AG04449 (cell line): ENCODE measurements at places on chromosomes 2 and 18.

DNA sequence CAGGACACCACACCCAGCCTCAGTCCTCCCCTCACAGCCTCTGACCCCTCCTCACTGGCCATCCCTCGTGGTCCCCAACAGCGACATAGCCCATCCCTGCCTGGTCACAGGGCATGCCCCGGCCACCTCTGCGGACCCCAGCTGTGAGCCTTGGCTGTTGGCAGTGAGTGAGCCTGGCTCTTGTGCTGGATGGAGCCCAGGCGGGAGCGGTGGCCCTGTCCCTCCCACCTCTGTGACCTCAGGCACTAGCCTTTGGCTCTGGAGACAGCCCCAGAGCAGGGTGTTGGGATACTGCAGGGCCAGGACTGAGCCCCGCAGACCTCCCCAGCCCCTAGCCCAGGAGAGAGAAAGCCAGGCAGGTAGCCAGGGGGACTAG is 7.9 kb downstream of the DES start:
- DNase-seq = no peak

DNA sequence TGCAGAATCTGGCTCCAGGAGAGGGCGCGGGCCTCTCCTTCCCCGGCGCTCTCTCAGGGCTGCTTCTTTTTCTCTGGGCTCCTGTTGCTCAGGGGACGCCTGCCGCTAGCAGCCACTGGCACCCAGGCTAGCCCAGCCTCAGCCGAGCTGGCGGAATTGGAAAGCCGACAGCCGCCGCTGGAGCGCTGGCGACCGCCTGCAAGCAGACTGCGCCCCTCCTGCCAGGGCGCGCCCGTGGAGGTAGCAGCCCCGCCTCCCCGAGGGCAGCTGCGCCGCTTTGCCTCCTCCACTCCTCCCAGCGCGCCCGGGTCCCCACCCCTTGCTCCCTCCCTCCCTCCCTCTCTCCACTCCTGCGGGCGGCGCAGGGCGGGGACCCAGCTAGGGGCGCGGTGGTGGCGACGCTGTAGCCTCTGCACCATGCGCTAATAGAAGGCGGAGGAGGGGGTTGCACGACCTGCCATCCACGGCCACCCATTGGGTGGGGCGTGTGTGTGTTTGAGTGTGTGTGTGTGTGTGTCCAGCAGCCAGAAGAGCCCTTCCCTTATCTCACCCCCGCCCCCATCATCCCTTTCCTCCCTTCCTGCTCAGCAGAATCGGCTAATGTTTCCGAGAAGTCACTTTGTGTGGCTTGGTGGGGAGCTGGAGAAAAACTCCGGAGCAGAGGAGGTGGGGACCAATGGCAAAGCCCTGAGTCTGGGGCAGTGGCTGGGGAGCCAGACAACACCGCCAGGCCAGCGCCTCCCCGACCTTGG is at the start of gene SCN9A:
SCN9A (minus strand) TSS at position 209 of the 752 bp plus-strand sequence. CDS start 64,188 bp downstream, outside the sequence.
- DNase-seq = no peak

DNA sequence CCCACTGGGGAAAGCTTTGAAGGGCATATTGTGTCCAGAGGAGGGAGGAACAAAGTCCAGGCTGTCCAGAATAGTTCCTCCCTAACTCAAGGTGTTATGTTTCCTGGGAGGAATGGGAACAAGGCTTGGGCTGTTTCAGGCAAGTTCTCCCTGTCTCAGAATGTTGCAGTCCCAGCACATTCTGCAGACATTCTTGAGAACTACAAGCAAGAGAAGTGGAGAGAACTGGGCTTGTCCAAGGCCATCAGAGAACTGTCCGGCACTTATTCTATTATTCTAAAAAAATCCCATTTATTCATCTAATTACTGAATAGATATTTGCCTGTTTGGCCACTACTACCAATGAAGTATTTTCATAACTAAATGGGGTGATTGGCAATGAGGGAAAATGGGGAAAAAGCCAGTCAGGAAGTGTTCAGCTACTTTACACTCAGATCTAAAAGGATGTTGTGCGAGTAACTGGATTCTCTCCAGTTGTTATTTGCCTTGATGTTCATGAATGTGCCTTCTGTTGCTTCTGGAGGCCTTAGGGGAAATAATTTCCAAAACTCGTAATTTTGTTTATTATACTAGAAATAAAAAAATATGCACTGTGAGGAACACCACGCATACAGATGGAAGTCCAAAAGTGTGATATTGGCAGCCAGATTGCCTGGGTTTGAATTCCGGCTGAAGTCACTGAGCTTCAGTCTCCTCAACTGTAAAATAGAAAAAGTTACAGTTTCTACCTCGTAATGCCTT is 300.1 kb upstream of the RND3 start:
- no peak for DNase-seq

DNA sequence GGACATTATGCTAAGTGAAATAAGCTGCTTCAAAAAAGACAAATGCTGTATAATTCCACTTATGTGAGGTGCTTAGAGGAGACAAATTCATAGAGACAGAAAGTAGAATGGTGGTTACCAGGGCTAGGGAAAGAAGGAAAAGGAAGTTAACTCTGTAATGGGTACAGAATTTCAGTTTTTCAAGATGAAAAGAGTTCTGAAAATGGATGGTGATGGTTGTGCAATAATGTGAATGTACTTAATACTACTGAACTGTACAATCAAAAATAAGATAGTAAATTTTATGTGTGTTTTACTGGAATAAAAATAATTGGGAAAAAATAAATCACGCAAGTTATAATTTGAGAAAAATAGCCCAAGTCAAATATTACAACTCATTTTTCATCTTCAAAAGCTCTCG is 27.5 kb downstream of the ARHGAP25 start:
- DNase-seq = no peak

DNA sequence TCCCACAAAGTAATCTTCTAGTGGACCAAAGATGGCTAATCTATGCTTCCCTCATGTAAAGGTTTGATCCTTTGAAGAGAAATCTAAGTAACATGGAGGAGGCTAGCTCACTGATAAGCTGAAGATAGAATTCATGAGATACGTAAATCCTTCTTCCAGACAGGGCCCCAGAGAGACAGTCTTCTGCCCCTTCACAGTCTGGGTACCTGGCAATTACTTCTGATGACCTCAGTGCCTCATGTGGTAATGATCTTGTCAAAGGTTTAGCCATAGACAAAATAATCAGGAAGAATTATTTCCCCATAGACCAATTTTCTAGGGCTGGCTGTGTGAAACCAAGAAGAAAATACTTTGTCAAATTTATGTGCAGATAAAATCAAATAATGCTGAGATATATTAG is 495.8 kb downstream of the METTL4 start:
- DNase-seq = no peak

GRCh38 chr2:157460384-157460837 is 16.5 kb upstream of the CYTIP start:
- DNase-seq = no peak

GRCh38 chr2:218962859-218963492 is 3.5 kb downstream of the CDK5R2 start:
- DNase-seq = no peak

DNA sequence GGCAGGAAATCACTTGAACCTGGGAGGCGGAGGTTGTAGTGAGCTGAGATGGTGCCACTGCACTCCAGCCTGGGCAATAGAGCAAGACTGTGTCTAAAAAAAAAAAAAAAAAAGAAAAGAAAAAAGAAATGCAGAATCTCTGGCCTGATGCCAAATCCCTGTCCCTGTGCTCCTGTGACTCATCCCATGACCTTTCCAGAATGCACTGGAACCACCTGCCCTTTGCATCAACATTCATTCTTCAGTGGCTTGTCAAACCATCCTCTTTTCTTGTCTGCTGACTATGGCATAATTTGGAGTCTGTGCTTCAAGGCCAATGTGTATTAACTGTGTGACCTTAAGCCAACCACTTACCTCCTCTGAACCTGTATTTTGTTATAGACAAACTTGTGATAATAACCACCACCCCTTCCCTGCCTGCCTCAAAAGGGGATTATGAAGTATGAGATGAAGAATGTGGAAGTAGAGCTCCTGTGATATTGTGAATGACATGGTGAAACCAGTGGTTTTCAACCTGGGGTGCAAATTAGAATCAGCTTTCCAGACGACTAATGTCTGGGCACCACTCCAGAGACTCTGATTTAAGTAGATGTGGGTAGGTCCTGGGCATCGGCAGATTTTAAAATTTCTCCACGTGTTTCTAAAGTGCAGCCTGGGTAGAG is 189.3 kb downstream of the CLIP4 start:
- no peak for DNase-seq

- DNase-seq = no peak
Measured at GRCh38 chr2:5093518-5093917, 598.7 kb upstream of the SOX11 start.

DNA sequence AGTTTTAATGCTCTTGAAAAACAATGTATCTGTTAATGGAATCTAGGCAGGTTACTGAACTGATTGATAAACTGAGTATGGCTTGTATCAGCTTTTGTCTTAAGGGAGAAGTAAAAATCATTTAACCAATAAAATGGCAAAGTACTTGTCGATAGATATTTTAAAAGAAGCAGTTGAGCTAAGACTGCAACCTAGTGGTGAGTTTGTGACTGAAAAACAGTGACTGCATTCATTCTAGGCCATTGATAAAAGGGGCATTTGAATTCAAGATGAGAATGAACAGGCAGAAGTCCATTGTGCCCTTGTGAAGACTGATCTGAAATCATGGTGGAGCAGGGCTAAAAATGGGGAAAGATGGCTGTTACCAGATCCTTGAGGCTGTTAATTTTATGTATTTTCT is 59.4 kb upstream of the MSTN start:
- no peak for DNase-seq

DNA sequence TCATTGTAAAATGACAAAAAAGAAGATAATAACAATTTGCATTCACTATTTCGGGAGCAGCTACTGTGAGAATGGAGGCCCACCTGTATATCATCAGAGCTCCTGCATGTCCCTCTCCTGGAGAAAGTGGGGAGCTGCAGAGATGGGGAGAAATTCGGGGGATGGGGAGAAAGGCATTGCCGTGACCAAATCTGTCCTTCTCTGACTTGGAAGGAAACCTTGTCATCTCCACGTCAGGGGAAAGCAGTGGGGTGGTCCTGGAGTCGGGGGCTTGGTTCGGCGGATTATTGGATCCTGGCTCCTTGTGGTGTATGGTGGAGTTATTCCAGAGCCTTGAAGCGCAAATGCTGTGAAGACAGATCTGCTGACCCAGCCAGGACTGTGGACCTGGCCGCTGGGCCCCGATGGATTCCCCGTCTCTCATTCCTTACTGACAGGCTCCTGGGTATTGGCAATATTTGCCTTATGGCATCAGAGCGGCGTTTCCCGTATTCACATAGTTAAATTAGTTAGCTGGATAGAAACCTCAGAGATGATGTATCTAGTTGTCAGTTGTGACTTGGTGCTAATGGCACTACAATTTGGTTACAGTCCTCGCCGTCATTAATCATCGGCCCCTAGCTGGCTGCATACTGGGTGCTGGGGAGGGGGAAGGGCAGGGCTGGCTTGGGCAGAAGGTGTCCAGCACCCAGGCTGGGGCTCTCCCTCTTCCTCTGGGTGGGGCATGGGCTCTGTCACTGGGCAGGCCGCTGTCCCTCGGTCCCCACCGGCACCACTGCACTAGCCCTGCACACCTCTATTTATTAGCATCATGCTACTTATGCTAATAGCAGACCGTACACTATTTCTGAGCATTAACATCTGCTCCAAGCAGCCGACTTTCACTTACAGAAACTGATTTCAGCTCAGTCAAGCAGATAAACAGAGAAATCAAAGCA is 31.7 kb downstream of the CELF4 start:
- no peak for DNase-seq

GRCh38 chr18:62987055-62987830 is 271.9 kb downstream of the PHLPP1 start:
- no peak for DNase-seq

GRCh38 chr2:10913501-10914271 is 2.0 kb downstream of the KCNF1 start:
- no peak for DNase-seq

DNA sequence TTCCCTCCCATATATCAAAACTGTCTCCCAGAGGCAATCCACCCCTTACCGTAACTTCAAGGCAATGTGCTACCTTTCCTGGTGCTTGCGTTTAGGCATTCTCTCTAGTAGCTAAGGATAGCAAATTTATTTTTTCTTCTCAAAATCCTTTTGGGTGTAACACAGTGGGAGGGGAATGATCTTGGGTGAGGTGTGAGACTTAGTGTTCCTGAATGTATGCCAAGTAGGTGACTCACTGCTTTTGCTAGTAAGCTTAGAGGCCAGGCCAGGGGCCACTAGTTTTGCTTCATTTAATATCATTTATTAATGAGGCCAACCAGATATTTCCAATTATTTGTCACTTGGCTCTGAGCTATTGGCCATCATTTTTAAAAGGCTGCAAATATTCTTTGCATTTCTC is 135.5 kb downstream of the NAPG start:
- no peak for DNase-seq

GRCh38 chr2:23746141-23746863 is 180.6 kb downstream of the ATAD2B start:
- DNase-seq = no peak

GRCh38 chr2:120885321-120885720 is 149.7 kb downstream of the GLI2 start:
- no peak for DNase-seq

DNA sequence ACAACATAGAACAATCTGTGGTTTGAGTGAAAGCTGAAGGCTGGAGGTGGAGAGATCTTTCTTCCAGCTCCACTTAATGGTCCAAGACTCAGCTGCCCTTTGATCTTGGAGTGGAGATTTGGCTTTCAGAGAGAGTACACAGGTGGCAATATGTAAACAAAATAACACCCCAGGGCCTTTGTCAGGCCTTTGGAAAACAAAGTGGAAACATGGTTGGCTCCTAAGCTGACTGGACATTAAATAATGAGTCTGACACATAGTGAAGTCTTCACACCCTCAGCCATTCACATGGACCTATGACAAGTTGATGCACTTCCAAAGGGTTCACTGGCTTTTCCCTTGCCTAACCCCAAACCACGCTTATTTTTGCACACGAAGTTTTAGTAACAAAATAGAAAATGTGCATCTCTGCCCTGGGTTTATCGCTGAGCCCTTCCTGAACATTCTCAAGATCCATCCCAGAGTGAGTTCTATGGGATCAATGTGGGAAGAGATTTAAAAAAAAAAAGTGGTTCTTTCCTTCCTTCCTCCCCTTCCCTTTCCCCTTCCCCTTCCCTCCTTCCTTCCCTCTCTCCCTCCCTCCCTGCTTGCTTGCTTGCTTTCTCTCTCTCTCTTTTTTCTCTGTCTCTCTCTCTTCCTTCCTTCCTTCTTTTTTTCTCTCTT is 201.3 kb upstream of the NT5C1B start:
- DNase-seq = no peak

GRCh38 chr18:68263481-68263880 is 451.4 kb downstream of the TMX3 start:
- DNase-seq = no peak

GRCh38 chr2:88074854-88075292 is 7.2 kb downstream of the SMYD1 start:
- DNase-seq = peak; percentile 87

DNA sequence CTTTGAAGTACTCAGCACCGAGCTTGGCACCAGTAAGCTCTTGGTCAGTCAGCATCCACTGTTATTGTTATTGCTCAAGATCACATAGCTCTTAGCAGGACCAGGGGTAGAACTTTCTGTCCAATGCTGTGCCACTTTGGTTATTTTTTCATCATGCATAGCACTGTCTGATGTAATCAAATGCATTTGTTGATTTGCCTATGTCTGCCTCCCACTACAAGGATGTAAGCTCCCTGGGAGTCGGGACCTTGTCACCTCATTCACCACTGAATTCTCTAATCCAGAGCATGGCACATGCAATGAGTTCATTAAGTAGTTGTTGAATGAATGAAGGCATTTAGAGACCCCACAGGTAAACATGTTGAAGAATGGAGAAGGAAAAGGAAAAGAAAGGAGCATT is 29.0 kb upstream of the DLX1 start:
- no peak for DNase-seq
